ENCODE measurements at places on chromosomes 2 and 18.
A peak's percentile ranks its signal among the peaks of the same experiment; 100 is the strongest.

- DNase-seq: no peak
Measured at GRCh38 chr2:113192459-113193100, 18.8 kb downstream of the PSD4 start.

DNA sequence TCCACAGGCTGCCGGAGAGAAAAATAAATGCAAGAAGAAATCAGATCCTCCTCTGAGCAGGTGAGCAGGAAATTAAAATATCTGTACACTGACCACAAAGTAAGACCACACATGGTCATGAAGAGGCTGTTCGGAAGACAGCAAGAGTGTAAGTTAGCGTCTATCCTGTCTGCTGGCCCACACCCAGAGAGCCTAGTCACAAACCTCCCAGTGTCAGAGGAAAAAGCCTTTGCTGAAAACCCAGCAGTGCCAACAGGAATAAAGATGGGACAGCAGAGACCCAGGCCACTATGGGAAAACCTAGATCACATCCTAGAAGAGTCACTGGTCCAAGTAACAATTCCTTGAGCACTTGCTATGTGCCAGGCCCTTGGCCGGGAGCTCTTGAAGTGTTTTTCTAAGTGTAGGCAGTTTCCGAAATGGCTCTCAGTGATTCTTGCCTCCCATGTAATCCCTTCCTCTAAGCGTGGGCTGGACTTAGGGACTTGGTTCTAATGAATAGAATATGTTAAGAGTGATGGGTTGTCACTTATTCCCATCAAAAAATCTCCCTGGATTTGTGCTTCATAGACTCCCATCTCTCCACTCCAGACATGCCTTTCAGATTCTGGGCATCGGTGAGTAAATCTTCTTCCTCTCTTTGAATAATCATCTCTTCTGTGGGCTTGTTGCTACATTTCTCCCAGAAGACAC, 110.9 kb upstream of the PKDCC start:
- no peak for DNase-seq

DNA sequence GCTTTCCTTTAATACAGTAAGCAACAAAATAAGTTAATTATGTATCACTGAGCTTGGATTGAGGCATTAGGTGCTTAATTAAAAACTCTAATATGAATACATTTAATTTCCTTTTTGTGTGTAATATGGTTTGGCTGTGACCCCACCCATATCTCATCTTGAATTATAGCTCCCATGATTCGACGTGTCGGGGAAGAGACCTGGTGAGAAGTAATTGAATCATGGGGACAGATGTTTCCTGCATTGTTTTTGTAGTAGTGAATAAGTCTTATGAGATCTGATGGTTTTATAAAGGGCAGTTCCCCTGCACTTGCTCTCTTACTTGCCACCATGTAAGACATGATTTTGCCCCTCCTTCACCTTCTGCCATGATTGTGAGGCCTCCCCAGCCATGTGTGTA, 325.4 kb upstream of the CDH7 start:
- DNase-seq: no peak

DNA sequence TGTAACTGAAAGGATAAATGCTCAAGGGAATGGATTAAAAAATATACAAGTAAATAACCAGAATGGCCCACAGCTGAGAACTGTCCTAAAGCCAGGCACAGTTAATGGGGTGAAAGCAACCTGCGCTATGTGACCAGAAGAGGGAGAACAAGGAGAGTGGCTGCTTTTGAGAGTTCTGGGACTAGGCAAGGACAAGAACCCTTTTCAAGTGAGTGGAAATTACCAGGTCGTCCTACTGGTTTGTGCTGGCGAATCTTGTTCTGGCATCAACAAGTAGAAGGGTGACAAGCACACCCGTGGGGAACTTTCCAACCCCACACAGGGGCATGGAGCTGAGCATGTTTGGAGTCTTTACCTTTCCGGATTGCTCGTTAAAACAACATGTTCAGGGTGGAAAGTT, 82.8 kb downstream of the TMEM17 start:
- no peak for DNase-seq

- no peak for DNase-seq
Measured at GRCh38 chr2:172953970-172954852, 121.4 kb upstream of the MAP3K20 start.

DNA sequence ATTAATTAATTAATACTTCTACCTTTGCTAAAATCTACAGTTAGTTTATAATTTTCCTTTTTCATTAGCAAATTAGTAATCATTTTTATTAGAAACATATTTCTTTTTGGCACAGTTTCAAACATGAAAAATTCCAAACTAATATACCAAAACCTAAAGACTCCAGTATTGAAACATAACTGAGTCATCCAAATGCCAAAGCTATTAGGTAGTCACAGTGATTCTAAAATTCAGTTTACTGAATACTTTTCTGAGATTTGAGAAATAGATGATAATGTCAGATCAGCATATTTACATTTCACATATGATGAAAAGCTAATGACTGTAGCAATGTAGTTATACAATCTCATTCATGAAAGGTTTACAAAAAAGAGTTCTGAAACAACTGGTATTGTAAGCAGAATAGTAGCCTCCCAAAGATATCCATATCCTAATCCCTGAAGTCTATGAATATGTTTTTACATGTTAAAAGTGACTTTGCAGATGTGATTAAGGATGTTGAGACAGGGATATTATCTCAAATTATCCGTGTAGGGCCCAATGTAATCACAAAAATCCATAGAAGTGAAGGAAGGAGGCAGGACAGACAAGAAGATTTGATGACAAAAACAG, 680.2 kb upstream of the CHAC2 start:
- DNase-seq: peak; percentile 68

DNA sequence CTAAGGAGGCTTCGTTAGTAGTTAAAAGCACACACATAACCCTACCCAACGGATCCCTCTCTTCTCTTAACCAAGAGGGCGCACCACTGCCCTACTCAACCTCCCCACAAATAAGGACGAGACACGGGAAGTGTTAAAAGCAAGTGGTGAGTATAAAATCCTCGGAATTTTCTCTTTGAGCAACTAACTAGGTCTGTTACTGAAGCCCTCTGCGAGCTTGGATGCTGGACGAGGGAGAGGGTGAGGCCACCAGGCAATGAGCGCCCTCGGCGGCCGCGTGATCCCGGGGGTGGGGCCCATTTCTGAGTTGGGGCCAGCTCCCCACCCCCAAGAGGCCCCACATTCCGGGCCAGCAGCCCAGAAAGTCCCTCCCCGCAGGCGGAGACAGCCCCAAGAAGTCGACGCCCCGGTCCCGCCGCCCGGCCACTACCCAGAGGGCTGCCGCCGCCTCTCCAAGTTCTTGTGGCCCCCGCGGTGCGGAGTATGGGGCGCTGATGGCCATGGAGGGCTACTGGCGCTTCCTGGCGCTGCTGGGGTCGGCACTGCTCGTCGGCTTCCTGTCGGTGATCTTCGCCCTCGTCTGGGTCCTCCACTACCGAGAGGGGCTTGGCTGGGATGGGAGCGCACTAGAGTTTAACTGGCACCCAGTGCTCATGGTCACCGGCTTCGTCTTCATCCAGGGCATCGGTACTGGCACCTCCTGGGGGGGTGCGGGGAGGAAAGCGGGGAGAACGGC, at the start of gene CYBRD1:
Gene CYBRD1, plus strand, starts transcription at position 423 of the 736 bp plus-strand sequence. Its CDS starts 72 bp downstream, at position 495.
- peak; percentile 75 for DNase-seq

- DNase-seq: no peak
Measured at GRCh38 chr2:176535467-176536113, 266.3 kb downstream of the MTX2 start.

- no peak for DNase-seq
Measured at GRCh38 chr2:232174662-232175061, 203.9 kb upstream of the ALPP start.

DNA sequence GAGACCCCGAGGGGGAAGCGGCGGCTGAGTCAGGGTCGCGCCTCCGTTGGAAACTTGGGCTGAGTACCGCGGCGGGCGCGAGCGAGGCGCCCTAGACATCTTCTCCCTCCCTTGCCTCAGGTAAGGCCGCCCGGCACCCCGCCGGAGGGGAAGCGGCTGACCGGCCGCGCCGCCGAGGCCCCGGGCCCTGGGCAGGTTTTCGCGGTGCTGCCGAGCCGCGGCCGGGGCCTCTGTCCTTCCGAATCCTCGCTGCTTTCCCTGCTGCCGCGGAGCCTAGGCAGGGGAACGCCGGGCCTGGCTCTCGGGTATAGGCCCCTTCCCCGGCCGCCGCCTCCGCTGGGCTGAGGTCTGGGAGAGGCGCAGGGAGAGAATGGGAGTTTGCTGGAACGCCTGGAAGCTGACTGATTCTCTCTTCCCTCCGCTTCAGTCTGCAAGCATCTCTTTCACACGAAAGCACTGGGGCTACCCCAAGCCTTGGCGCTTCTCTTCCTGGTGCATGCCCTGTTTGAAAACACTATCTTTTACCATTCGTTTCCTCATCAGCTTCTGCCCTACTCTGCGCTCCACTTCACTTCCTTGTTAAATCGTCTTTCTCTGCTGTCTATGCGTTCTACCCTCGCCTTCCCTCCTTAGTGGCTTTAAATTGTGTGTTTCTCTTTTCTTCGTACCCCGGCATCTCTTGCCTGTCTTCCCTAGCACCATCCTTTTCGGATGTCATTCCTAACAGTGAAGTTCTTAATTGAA, 652 bp downstream of the PPM1B start:
- no peak for DNase-seq

- DNase-seq: no peak
Measured at GRCh38 chr2:102187496-102188150, 800 bp downstream of the IL1RL2 start.

DNA sequence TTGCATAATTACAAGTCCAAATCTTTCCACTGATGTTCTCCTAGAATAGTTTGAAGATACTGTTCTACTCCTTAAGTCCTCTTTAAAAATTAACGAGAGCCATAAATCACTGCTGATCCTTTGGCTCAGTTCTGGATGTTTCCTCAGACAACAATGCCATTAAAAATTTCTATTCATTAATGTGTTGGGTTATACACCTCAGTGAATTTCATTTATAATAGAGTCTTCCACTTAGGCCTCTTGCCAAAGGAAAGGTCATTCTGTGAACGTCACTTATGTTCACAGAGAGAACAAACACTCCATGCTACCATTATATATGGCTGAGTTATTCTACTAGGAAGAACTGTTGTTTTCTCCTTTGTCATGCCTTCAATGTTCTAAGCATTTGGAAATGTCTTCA, 1472.3 kb upstream of the CELF4 start:
- no peak for DNase-seq

- no peak for DNase-seq
Measured at GRCh38 chr2:41859615-41860514, 188.0 kb upstream of the PKDCC start.

DNA sequence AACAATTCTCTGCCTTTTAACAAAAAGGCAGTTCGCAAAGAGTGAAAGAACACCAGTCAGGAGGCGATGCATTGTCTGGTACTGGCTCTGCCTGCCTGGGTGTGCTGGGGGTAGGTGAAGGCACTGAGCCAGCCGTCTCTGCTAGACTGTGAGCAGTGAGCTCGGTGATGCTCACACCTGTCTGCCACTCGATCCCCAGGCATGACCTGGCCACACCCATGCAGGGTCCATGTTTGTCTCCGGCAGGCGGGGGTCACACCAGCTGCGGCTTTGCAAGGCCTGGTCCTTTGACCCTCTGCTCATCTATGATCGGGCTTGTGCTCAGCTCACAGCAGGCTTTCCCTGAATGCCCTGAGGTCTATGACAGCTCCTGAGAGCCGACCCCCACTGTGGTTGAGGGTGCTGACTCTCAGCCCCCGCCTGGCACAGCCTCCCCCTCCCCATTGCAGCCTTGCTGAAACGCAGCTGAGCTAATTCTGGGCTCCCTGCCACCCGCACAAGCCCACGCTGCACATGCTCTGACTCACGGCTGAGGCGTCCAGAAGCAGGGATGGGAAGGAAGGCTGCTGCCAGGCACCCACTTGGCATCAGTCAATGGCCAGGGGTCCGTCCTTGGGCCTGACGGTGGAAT, 23.7 kb downstream of the CRACDL start:
- peak; percentile 50 for DNase-seq

DNA sequence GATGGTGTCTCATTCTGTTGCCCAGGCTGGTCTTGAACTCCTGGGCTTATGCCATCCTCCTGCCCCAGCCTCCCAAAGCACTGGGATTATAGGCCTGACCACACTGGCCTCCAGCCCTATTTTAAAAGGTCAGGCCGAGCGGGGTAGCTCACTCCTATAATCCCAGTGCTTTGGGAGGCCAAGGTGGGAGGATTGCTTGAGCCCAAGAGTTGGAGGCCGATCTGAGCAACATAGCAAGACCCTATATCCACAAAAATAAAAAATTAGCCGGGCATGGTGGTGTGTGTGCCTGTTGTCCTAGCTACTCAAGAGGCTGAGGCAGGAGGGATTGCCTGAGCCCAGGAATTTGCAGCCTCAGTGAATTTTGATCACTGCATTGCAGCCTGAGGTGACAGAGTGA, 3.9 kb downstream of the CAB39 start:
- no peak for DNase-seq

All from fibroblast of skin of left quadriceps (primary cell).